ENCODE measurements at places on chromosomes 5 and 9.

DNA sequence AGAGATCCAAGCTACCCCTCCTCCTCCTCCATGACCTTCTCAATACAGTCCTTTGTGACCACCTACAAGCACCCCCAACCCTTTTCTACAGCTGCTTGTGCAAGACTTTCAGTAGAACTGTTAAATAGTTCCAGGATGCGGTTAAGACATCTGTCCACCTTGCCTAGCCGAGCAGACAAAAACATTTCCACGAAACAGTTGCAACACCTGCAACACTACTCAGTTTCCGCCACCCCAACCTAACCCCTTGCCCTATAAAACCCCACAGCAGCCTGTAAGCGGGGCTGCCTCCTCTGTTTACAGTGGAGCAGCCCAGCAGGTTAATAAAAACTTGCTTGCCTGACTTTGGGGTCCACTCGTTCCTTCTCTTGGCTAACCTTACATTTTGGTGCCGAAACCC, 1803.5 kb upstream of the CDH6 start:
- no peak for DNase-seq

- DNase-seq: no peak
Observed at GRCh38 chr9:68979538-68980314, 34.2 kb downstream of the PRKACG start.

- DNase-seq: no peak
Observed at GRCh38 chr9:8362250-8362649, 562.7 kb upstream of the DMAC1 start.

- DNase-seq: no peak
Observed at GRCh38 chr5:125798307-125798706, 624.9 kb upstream of the GRAMD2B start.
